ENCODE measurements at places on chromosomes 5 and 9.

DNA sequence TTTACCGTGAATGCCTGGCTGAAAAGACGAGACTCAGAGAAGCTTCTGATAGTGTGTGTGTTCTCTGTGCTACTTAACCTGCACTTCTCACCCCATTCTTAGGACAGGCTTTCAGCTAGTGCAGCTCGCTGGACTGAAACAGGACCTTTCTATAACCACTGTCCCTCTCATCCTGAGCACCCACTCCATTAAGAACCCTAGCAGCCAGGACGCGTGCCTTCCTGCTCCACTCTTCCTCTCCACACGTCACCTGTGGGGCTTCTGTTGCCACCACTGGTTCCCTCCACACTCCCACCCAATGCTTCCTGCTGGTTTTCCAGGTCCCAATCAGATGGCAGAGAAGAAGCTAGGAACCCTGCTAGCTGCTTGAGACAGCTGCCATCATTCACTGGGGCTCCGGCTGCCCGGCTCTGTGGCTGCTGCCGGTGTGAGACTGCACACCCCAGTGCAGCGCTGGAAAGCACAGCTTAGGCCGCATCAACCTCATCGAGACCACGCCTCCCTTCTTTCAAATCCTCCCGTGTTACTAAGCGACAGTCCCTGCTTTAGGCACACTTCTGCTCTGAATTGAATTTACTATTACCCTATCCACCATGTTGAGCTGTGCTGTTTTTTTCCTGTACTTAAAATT is 44.0 kb downstream of the RNF130 start:
- DNase-seq = peak; percentile 14

DNA sequence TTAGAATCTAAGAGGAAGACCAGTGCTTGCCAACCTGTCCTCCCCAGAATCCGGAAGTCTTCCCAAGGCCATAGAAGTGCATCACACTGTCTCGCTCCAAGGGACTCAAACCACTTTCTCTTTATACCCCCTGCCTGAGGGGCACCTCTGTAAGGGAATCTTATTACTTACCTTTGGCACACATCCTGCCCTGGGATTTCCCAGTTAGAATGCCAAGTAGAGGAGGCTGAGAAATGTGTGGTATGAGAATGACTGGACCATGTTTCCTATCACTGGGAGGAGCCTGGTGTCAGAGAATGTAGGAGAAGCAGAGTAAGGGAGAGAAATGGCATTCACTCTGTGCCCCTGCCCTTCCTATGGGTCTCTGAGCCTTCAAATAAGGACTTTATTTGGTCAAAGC is 85.8 kb downstream of the AOPEP start:
- no peak for DNase-seq

GRCh38 chr5:34500236-34500847 is 155.8 kb upstream of the RAI14 start:
- DNase-seq = no peak

- DNase-seq = no peak
Measured at GRCh38 chr5:10789021-10789420, 28.0 kb upstream of the DAP start.

- no peak for DNase-seq
Measured at GRCh38 chr9:16627967-16628366, 242.5 kb downstream of the BNC2 start.

GRCh38 chr9:83013867-83014605 is 48.9 kb downstream of the RASEF start:
- no peak for DNase-seq

DNA sequence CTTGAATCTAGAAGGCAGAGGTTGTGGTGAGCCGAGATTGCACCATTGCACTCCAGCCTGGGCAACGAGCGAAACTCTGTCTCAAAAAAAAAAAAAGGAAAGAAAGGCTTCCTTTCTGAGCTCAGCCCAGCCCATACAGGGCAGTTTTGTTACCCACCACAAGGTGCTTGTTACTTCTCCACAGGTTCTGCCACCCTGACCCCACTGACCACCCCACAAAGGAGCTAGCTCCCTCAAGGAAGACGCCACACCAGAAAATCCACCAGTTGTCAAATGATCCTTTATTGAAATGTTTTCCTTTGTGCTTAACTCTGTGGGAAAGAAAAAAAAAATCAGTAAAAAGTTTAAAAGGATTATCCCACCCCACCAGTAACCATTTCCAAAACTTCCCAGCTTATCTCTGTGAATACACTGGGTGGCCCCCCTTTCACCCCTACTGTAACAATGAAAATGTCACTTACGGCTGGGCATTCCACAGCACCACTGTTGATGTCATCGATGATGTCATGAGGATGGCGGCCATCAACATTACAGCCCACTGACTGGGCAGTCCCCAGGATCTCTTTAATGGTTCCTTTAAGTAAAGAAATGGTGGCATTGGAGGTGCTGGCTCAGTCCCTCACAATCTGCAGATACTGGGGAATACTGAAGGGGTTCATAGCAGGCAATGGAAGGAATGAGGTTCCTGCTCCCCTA is 3.6 kb downstream of the RPL12 start:
- DNase-seq = no peak

DNA sequence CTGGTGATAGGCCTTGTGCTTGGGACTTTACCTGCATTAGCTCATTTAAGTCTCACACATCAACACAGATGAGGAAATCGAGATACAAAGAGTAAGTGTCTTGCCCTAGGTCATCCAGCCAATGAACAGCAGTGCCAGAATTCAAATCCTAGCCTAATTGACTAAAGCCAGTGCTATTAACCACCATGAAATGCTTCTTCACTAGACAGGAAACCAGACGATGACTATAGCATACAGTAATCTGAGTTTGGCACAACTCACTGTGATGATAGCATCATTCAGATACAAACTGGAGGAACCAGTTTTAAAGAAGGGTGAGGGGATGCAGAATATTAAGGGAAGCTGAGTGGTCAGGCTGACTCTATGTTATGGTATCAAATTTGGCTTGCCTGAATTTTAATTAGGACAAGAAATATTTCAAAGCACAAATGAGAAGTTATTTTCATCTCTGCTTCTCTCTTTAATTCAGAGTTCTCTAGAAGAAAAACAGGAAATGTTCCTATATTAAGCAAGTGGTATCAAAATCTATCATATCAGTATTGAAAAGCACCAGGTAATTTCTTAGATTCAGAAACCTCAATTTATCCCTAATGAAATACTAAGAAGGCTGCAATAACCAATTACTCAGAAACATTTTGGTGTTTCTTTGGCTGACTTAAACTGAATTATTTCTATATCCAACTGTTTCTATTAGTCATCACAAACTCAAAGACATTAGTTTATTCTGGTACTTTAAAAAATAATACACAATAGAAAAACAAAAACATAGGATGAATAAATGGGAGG is 147.0 kb upstream of the RASA1 start:
- no peak for DNase-seq

GRCh38 chr9:34589636-34590380 is at the start of gene CNTFR:
TSS of gene CNTFR (minus strand) at chr9:34589724. CDS start at chr9:34568981, 20,743 bp downstream.
- peak; percentile 34 for DNase-seq

GRCh38 chr5:111236995-111237394 is 12.8 kb downstream of the CAMK4 start:
- DNase-seq = no peak

DNA sequence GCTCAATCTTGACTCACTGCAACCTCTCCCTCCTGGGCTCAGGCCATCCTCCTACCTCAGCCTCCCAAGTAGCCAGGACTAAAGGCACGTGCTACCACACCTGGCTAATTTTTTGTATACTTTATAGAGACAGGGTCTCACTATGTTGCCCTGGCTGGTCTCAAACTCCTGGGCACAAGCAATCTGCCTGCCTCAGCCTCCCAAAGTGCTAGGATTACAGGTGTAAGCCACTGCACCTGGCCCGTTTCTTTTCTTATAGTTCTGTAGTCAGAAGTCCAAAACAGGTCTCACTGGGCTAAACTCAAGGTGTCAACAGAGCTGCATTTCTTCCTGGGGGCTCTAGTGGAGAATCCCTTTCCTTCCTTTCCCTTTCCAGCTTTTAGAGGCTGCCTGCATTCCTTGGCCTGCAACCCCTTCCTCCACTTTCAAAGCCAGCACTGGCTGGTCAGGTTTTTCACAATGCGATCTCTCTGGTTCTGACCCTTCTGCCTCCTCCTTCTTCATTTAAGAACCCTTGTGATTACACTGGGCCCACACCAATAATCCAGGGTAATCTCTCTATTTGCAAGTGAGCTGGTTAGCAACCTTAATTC is 16.3 kb downstream of the IRF1 start:
- DNase-seq = no peak

All from thyroid gland (tissue), 4 donors.